CD4-positive, alpha-beta T cell treated with Interleukin-4 for 4 hours (primary cell): ENCODE measurements at places on chromosomes 6 and 20.

- DNase-seq = peak; percentile 2
Observed at GRCh38 chr6:105397987-105398386, 4.9 kb downstream of the PREP start.

DNA sequence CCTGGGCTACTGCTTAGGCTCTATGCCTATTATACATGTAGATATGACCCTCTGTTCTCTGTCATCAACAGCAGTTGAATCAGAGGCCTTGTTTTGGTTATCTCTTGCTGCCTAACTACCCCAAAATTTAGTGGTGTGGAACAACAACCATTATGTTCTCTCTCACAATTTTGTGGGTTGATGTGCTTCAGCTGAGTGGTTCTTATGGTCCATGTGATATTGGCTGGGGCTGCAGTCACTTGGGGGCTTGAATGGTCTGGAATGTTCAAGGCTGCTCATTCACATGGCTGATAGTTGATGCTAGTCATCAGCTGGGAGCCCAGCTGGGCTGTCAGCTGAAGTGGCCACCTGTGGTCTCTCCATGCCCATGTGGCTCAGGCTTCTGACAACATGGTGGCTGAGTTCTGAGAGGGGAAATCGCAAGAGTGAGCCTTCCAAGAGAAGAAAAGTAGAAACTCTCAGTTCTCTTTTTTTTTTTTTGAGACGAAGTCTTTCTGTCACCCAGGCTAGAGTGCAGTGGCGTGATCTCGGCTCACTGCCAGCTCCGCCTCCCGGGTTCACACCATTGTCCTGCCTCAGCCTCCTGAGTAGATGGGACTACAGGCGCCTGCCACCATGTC, 47.8 kb downstream of the SHLD1 start:
- no peak for DNase-seq

DNA sequence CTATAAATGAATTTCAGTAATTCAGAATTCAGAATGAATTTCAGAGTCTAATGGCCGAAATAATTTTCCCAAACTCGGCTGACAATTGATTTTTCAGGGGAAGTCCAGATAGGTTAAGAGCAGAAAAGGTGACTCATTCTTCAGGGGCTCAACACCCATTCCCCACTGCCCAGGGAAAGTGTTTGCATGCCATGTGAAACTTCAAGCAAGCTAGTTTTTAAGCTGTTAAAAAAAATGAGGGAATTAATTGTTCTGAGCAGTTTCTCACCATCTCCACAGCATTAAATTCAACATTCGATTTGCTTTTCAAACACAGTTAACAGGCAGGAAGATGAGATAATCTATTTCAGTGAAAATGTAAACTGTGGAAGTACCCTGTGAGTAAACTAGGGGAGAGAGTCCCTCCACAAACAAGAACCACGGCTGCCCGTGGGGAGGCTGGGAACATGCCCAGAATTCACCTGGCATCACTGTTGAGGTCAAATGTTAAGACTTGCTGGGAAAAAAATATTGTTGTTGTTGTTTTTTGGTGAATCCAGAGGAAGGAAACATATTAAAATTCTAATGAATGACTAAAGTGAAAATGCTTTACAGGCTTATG, 650.8 kb upstream of the AGPAT4 start:
- no peak for DNase-seq

DNA sequence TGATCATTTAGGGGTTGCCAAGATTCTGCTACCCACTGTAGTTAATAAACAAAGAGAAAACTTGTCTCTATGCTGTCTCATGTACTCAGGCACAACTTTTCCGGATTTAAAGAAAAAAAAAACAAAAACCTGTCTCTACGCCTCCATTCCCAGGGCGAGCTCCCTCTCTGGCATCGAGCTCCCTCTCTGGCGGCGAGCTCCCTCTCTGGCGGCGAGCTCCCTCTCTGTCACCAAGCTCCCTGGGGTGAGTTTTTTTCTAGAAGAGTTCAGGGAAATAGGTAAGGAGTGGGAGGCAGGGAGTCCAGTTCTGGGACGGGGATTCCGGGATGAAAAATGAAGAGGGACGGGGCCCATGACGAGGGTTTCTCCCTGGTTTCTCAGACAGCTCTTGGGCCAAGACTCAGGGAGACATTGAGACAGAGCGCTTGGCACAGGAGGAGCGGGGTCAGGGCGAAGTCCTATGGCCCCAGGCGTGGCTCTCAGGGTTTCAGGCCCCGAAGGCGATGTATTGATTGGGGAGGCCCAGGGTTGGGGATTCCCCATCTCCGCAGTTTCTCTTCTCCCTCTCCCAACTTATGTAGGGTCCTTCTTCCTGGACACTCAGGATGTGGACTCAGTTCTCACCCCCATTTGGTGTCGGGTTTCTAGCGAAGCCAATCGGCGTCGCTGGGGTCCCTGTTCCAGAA, 16.5 kb upstream of the HLA-A start:
- peak; percentile 26 for DNase-seq

DNA sequence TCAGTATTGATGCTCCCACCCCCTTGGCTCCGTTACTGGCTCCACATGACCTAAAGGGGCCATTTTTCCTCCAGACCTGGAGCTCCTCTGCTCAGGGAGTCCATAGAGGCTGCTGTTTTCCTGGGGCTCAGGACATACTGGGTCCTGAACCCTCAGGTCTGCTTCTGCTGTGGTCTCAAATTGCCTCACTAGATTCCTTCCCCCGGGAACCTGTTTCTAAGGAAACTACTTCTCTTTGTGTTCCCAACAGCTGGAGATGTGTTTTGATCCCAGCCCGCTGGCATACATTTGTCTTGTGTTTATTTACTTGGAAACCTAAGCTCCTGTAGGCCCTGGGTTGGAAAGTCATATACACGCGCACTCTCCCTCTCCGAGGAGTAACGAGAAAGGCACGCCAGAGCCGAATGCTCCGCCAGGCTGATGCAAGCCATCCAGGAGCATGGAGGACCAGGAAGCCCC, 222.8 kb downstream of the UST start:
- no peak for DNase-seq

DNA sequence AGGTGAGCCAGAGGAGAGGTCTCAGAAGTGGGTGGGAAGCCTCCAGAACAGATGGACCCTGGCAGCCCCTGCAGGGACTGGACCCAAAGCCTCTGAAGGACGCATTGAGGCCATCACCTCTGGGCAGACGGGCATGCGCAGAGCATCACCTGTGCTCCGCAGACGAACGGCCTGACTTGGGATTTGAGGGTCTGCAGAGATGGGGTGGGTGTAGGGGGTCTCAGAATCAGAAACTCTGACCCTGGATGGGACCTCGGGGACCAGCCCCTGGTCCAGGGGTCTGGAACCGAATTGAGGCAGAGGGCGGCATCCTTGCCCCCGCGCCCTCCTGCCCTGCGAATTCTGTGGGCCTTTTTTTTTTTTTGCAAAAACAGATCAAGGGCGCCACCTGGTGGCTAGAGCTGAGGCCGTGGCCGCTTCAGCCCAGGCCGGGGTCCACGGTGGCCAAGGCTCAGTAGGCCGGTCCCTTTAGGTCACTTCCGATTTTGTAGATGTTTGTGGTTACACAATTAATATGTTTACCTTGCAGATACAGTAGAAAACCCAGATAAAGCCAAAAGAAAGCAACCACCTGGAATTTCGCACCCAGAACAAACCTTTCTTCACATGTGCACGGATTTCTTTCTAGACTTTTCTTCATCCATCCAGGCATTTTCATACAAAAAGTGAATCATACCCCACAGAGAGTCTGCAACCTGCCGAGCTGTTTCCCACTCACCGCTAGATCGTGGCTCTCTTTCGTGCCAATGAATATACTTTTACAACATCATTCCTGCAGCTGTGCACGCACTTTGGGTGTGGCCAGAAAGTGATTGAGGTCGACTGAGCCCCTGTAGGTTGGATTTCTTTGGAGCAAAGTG, 25.9 kb downstream of the ZBP1 start:
- peak; percentile 27 for DNase-seq

GRCh38 chr6:6579281-6579680, 9.2 kb upstream of the LY86 start:
- DNase-seq = no peak

GRCh38 chr6:158706369-158706982, 56.6 kb downstream of the SYTL3 start:
- DNase-seq = no peak

GRCh38 chr20:56352345-56353055, 6.3 kb upstream of the FAM210B start:
- no peak for DNase-seq

DNA sequence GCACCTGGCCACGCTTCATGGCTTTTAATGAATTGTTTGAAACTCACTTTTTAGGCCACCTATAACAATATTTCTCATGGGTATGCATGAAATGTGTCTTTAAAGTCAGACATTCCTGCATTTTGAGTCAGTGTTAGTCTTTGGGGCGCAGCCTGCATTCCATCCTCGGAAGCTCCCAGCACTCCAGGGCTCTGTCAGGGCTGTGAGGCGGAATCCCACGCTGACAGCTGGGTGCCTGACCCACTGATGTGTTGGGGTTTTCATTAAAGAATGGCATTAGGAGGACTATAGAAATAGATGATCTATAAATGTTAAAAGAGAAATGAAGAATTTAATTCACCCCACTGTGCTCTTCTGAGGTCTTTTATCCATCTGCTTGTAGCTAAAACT, 16.2 kb upstream of the CLDN20 start:
- no peak for DNase-seq

GRCh38 chr6:117222861-117223260, 42.5 kb upstream of the VGLL2 start:
- no peak for DNase-seq

DNA sequence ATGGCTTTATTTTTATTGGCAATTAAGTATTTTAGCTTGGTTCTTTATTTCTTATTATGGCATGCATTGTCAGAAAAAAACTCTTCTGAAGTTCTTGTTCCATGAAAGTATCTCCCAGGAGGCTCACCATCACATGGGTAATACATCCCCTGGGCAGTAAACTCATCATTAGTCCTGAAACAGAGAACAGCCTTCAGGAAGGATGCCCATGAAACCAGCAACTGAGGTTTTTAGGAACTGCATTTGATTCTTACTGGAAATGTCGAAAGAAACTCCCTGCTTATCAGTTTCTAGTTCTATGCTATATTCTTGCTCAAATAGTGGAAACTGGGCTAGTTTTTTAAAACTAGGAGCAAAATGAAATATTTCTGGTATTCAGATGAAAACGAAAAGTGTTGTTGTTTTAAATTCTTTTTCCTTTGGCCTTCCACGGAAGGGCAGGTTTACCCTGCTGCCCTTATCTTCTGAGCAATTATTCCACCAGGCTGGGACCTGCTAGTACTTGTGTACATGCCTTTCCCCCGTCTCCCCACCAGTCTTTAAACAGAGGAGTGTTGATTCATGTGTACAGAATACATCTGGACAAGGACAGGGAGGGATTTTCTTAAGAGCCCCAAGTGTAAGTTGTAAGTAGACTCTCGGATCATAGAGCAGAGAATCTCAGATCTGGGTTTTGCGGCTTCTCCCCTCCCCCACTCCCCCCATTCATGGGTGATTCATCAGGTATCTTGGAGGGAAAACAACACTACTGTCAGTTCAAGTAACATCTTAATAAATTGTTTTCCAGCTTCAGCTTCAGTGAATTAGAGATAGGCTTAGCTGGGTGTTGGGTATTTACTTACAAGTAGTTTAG, 81.5 kb downstream of the RTN4IP1 start:
- DNase-seq = peak; percentile 64

DNA sequence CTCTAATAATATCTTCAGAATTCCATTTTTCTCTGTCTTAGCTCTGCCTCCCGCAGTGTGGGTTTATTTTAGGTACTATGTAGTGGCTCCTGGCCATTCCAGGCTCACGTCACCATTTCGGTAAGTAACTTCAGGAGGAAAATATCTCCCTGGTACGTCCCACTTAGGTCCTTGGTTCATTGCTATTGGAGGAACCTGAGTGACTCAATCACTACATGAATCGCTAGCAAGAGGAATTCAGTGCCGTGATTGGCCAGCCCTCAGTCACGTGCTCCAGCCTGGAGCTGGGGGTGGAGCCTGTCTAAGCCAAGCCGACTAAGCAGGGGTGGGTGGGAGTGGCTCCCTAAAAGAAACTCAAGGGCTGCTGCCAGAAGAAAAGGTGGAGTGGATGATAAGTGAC, 67.3 kb upstream of the E2F3 start:
- no peak for DNase-seq

- no peak for DNase-seq
Observed at GRCh38 chr6:162833776-162834175, 106.0 kb downstream of the PACRG start.

- DNase-seq = no peak
Observed at GRCh38 chr6:21265730-21266044, 327.9 kb upstream of the SOX4 start.

- no peak for DNase-seq
Observed at GRCh38 chr6:36326356-36326995, 10.2 kb downstream of the BNIP5 start.

DNA sequence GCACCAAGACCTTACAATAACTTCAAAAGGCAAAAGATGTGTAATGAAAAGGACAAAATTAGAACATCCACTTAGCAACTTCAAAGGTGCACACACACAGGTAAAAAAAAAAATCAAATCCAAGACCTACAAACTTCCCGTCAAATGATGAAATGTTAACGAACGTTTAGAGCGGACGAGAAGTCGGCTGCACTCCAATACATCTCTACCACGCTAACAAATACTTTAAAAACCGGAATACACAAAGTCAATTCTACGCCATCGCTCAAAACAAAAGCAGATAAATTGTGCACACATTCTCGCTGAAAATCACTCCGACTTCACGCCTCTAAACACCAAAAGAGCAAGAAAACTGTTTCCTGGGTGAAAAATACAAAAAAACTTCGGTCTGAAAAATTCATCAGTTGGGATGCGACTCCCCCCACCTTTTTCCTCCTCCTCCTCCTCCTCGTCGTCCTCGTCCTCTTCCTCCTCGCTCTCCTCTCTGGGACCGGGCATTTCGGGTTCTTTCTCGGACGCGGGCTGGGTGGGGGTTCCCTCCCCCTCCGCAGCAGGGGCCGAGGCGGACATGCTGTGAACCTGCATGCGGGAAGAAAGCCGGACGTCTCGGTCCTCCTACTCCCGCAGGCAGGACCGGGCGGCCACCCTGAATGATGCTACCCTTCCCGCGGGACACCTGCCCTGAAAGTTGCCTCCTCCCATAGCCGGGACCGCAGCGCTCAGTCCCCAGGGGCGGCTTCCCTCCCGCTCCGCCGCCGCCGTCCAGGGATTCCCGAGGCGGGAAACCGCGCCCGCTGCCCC, 712 bp downstream of the DEK start:
- peak; percentile 19 for DNase-seq

DNA sequence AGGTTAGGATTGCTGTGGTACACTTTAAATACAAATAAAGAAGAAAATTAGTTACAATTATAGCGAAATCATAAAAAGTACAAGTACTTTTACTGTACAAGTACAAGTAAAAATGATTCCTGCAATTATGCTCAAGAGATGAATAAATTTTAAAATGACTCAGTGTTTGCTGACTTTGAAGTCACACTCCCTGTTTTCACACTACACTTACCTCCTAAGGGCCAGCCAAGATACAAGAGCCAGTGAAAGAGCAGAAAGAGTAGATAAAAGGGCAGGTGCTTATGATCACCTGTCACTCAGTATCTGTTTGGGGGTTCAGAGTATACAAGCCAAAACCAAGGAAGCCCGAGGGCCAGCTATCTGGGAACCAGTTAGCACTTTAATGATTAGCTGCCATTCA, 41.0 kb upstream of the COL21A1 start:
- no peak for DNase-seq

GRCh38 chr20:43046966-43047365, 142.7 kb downstream of the PTPRT start:
- no peak for DNase-seq
